ENCODE measurements at places on chromosomes 5 and 9. TPM values are rescaled to one million over a fixed set of nuclear protein-coding genes. Genes with fewer than 3 reads are reported as not detected.

- no peak for DNase-seq
- H3K4me3 ChIP-seq = no peak overlapping the region
- H3K36me3 ChIP-seq = peaks cover 1% of the 10 kb centered on the region
- H3K4me1 ChIP-seq = no peaks in the 10 kb centered on the region
- no peak overlapping the region for H3K27ac ChIP-seq
Observed at GRCh38 chr9:2597483-2597882, 24.1 kb upstream of the VLDLR start.

- no peak overlapping the region for H3K4me3 ChIP-seq
- H3K27me3 ChIP-seq = no peaks in the 10 kb centered on the region
- peaks cover 25% of the 10 kb centered on the region for H3K4me1 ChIP-seq
- no peak for DNase-seq
- H3K36me3 ChIP-seq = no peaks in the 10 kb centered on the region
- no peak overlapping the region for H3K27ac ChIP-seq
Observed at GRCh38 chr5:112388739-112389138, 30.3 kb downstream of the EPB41L4A start.

DNA sequence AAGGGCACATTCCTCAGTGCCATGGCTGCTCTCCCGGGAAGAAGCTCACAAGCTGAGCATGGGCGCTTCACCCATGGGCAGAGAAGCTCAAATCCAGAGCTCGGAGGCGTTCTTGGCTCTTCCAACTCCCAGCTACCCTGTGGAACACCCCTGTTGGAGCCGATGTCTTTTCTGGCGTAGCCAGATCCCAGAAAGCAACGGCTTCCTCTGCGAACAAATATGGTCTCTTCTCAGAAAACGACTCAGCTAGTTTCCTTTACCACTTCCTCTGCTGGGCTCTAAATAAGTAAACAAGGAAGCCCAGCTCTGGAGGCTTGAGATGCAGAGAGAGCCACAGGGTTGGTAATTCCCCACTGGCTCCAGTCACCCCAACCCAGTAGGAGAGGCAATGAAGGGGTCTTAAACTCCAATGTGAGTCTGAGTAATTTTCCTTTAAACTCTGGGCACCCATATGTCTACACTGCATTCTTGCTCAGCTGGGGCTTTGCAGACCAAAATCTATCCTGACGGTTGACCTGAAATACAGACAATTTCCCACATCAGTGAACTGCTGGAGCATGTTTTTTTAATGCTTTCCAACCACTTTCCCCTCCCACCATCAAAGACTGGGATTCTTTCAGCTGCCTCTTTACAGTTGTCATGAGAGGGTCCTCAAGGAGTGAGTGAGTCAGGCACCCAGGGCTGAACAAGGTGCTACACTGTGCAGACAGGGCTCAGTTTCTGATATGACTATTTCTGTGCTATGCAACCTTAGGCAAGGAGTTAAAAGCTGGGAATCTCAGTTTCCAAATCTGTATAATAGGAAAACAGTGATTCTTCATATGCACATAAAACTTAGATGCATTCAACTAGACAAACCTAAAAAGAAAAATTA, at the start of gene LCP2:
Gene LCP2 (minus strand): TSS at position 189 of the 874 bp plus-strand sequence. CDS start 166 bp downstream, at position 23.
- H3K36me3 ChIP-seq = no peaks in the 10 kb centered on the region
- no peak within 1 kb of the TSS for H3K27ac ChIP-seq
- no peak within 1 kb of the TSS for H3K4me3 ChIP-seq
- H3K27me3 ChIP-seq = peaks cover 21% of the 10 kb centered on the region

- no peak for DNase-seq
- peaks cover 17% of the 10 kb centered on the region for H3K4me1 ChIP-seq
- no peak overlapping the region for H3K27ac ChIP-seq
- peaks cover 10% of the 10 kb centered on the region for H3K27me3 ChIP-seq
Observed at GRCh38 chr9:20618361-20618802, 3.9 kb downstream of the MLLT3 start.

DNA sequence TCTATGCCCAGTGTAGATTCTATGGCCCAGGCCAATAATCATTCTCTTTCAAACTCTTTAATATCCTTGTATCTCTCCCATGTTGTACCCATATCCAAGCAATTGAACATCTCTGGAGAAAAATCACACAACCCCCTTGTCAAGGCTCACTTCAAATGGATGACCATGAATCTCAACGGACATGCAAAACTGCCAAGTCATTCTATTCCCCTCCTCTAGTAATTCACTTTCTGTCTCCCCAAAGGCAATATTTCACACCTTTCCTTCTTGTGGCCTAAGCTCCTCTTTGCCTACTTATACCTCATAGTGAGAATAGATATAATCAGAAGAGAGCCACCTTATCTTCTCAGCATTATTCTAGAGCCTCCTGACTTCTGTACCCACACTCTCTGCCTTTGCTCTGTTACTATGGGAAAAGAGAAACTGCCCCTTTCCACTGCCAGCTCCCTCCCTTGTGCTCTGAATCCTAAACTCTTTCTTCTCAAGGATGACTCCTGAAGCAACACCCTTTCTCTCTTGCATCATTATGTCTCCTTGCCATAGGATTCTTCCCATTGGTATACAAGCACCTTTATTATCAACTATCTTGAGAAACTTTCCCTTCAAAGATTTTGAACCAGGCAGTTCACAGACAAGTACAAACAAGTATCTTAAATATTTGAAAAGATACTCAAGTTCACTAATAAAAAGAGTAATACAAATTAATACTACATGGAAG, 66.1 kb downstream of the RPS23 start:
- no peak overlapping the region for H3K27ac ChIP-seq
- H3K36me3 ChIP-seq = no peaks in the 10 kb centered on the region
- H3K4me1 ChIP-seq = no peaks in the 10 kb centered on the region
- H3K4me3 ChIP-seq = no peak overlapping the region
- DNase-seq = no peak

DNA sequence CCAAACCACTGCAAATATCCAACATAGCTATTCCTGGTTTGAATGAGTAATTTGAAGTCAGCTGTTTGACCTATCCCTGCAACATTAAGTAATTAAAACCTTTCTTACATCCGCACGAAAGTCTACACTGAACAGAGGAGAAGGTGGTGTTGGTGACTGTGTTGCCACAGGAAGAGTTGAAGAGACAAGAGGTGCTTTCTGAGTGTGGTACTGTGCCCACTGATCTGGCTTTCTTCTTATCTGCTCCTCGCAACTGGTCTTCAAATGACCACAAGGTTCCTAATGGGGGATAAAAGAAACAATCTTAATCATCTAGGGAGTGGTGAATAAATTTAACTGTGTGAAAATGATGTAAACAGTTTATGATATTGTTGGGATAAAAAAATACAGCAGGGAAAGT, 29.4 kb upstream of the PDCL start:
- H3K4me3 ChIP-seq = no peak overlapping the region
- no peaks in the 10 kb centered on the region for H3K4me1 ChIP-seq
- no peak overlapping the region for H3K27ac ChIP-seq
- no peaks in the 10 kb centered on the region for H3K27me3 ChIP-seq

DNA sequence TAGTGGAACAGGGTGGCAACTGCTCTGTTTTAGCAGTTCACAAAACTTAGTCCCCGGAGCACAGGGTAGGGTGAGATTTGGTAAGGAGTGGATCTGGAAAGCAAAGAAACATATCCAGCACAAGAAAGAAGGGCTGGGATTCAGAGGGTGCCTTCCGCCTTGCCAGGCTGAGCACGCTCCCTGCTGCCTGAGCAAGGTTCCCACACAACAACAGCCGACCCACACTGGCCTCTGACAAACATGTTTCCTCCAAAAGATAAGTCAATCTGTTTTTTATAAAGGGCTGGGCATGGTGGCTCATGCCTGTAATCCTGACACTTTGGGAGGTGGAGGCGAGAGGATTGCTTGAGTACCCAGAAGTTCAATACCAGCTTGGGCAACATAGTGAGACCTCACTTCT, 45.8 kb downstream of the RAB3C start:
- DNase-seq = no peak
- H3K27me3 ChIP-seq = no peaks in the 10 kb centered on the region
- no peak overlapping the region for H3K4me3 ChIP-seq
- no peaks in the 10 kb centered on the region for H3K36me3 ChIP-seq
- H3K4me1 ChIP-seq = peaks cover 24% of the 10 kb centered on the region

Gene TAS2R1
- 0.22 TPM for total RNA-seq

Data from progenitor cell of endocrine pancreas (in vitro differentiated cells).